Stimulated activated CD4-positive, alpha-beta T cell treated with anti-CD3 and anti-CD28 coated beads, Interleukin-2, amount 100 ng/mL, for 24 hours (primary cell): ENCODE measurements at places on chromosomes 5 and 9.

DNA sequence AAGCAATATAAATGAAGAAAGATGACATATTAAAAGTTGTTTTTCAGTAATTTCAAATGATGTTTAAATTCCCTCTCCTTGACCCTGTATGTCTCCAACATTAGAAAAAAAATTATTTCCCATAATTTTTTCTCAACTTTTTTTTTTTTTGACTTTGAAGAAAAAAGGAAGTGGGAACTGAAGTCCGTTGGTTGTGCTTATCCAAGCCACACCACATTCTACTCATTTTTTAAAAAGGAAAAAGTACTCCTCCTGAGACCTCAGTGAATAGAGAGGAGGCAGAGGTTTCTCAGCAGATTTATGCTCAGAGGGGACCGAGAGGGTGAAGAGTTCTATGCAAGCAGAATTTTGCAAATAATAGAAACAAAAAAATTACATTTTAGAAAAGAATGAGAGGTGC, 123.3 kb downstream of the PCSK5 start:
- DNase-seq: no peak

GRCh38 chr5:138033386-138033808, 518 bp upstream of the FAM13B start:
- no peak for DNase-seq

GRCh38 chr5:156391139-156391538, 64.2 kb downstream of the SGCD start:
- DNase-seq: no peak

DNA sequence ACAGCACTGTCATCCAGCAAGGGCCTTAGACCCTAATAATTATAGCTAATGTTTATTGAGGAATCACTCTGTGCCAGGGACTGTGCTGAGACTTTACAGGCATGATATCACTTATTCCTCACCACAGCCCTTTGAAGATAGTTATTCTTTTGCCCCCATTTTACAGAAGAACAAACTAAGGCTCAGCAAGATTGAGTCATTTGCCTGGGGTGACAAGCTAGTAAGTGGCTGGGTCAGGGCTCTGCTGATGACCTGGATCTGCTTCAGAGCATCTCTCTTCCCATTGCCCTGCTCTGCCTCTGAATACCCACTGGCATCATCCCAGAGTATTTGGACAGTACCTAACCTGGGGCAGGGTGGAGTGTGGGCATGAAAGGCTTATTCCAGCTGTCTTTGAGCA, 11.8 kb downstream of the JADE2 start:
- no peak for DNase-seq

DNA sequence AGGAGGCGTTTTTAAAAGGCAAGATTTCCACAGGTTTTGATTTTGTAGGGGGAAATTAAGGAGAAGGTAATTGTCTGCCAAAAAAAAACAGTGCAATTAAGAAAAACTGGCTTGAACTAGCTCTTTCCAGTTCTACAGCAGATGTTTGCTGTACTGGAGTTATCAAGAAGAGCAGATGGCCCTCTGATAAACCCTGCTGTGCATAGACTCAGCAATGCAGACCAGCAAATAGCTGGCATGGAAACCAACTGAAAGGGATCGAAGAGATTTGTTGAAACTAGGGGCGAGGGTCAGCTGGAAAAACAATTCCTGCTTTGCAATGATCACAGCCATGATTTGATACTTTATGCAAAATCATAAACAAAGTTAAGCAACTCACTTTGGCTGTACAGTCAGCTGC, 17.8 kb upstream of the BHMT start:
- no peak for DNase-seq

GRCh38 chr5:8081179-8081578, 212.2 kb downstream of the MTRR start:
- no peak for DNase-seq

DNA sequence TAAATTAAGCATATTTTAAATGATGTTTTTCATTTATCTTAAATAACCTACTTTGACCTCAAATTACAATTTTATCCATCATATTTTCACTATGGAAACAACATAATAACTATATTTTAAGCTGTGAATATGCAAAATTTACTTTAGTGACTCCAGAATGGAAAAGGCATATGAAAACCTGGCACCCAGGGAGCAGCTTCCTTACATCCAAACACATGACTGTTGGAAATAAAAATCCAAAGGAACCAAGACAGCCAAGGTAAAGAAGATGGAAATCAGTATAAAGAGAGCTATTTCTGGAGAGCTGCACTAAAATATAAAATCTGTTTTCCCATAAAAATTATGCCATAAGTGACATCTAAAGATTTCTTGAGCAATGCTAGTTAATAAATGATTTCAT, 140.3 kb upstream of the FTMT start:
- no peak for DNase-seq

DNA sequence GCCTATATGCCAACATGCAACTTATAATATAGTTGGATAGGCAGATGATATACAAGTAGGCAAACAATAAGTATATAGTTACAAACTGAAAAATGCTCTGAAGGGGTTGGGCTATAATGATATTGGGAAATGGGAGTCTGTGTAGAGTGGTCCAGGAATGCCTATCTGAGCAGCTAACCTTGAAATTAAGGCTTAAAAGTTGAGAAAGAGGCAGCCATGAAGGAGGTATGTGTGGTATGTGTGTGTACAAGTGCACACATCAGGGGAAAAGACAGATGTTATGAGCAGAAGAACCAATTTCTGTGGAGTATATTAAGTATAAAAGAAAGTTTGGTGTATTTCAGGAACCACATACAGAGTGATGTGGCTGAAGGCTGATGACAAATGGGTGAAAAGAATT, 154.9 kb upstream of the PAPPA start:
- DNase-seq: no peak

DNA sequence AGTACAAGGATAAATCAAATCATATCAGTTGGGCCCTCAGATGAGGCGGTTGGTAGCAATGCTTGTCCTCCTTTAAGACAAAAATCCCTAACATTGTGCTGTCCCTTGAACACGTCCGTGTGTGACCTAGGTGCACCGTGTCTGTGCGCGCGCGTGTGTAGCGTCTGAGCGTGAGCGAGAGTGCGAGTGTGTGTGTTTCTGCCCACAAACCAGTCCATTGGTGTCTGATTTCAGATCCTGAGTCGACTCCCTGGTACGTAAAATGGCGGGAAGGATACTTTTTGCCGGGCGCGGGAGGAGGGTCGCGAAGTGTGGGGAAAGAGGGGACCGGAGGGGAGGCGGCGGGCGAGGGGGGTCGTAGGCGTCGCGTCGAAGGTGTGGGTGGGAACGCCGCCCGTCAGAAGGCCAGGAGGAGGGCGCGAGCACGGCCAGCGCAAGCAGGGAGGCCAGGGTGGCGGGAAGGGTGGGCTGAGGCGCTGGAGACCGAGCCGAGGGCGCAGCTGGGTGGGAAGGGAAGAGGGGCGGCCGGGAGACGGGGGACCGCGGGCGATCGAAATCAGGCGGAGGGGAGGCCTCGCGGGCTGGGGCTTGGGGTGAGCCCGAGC, 8.9 kb downstream of the OTP start:
- no peak for DNase-seq

DNA sequence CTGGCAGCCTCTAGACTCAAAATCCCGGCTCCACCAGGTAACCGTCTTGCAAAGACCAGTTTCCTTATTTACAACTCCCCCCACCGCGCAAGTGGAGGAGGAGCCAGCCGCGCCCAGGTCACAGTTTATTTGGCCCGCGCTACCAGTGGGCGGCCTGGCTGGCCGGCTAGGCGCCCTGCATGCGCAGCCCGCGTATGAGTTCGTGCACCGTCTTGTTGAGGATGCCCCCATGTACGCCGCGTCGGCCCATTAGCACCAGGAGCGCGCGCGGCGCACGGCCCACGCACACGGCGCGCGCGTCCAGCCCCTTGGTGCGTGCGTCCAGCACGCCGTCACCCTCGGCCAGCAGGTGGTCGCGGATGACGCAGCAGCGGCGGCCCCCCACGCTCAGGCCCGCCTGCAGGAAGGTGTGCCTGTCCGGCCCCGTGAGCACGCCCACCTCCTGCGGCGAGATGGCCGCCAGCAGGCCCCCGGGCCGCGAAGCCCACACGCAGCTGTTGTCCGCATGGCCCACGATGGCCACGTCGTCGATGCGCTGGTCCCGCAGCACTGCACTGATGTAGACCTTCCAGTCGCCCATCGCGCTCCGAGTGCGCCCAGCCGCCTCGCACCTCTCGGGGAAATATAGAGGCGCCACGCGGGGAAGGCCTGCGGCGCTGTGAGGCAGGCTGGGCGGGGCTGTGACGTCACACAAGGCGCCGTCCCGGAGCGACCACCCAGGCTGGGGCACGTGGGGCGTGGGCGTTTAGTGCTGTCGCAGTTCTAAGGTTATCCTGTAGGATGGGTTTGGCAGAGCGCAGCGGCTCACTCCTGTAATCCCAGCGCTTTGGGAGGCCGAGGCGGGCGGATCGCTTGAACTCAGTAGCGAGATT, at the start of gene PFN3:
TSS of gene PFN3 (minus strand) at position 665 of the 872 bp plus-strand sequence. CDS start at position 580, 85 bp downstream.
- DNase-seq: no peak

DNA sequence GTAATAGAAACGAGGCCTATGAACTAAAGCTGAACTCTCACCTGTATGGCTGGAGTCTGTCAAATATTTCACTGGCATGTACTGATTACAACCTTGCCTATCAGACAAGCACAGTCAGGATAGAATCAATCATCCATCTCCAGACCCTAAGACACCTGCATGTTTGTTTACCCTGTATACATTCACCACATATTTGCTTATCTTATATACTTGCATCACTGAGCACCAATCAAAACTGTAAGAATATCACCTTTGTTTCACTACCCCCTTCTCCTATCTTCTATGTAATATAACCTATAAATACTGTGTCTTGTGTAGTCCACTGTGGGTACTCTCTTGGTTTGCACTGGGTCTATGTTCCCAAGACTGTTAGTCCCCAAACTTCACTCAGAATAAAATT, 1085.7 kb downstream of the TAF11L14 start:
- DNase-seq: no peak

GRCh38 chr9:89529243-89530035, 31.5 kb upstream of the SEMA4D start:
- DNase-seq: no peak

DNA sequence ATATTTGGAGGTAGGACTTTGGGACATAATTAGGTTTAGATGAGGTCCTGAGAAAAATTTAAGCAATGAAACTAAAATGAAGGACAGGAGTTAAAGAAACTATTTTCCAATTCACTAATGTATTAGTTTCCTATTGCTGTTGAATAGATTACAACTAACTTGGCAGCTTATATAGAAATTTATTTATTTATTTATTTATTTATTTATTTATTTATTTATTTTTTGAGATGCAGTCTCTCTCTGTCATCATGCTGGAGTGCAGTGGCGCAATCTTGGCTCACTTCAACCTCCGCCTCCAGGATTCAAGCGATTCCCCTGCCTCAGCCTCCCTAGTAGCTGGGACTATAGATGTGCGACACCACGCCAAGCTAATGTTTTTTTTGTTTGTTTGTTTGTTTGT, 182.4 kb upstream of the ADCY2 start:
- no peak for DNase-seq

GRCh38 chr5:149426931-149427330, 47.8 kb upstream of the IL17B start:
- no peak for DNase-seq

DNA sequence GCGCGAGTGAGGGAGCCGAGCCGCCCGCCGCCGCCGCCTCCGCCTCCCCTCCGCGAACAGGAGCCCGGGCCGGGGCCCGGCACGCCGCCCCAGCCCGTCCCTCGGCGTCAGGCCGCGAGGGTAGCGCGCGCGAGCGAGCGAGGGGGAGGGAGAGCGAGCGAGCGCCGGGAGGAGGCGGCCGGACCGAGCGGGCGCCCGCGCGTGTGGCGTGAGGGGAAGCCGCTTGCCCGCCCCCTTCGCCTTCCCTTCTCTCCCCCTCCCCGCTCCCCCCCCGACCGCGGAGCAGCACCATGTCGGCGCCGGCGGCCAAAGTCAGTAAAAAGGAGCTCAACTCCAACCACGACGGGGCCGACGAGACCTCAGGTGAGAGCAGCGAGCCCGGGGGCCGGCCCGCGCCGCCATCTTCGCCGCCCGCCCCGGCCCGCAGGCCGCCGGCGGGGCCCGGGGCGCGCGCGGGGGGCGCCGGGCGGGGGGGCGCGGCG, 312 bp downstream of the SET start:
- DNase-seq: peak; percentile 54

DNA sequence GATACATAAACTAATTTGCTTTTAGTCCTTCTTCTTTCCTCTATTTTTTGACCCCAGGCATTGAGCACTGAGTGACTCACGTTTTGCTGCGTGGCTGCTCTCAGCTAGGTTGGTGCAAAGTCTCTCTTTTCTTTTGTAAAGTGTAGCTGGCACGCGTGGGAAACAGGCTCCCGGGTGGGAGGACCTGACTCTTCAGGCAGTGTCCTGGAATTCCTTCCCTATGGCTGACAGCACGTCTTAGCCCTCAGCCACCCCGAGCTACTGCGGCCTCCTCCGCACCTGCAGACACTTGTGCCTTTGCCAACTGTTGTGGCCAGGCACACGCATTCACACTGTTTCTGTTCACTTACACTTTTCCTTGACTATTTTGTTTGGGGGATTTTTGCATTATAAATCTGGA, 877 bp upstream of the SCGB3A1 start:
- no peak for DNase-seq

DNA sequence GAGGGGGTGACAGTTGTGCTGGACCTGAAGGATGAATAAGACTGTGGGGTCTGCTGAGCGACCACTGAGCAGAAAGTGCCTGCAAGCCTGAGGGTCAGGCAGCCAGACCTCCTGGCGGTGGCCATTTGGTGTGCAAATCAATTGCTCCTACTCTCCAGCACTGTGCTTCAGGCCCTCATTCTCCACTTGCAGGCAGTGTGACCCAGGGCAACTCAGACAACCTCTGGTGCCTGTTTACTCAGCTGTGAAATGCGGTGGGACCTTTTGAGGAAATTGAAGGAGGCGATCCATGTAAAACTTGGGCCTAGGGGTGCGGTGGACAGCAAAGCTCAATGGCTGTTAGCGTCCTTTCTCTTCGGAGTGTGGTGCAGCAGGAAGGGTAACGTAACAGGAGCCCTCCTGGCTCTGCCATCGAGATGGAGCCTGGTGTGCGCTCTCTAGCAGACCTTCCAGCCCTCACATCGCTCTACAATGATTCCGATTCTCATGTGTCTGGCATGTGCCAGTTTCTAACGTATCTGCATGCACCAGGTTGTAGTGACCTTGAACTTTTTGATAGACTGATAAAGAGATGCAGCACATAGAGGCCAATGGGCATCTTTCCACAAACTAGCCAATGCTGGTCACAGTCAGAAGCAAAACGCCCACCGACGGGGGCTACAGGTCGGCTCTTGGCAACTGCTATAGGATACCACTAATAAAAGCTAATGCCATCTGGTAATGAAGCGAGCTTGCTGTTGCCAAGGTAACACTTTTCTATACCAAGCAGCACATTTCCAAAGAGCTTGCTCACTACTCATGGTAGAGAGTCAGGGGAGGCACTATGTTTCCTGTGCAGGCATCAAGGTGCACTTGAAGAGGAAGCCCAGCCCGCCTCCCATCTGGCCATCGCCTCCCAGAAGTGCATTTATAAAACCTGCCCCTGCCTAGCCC, 159.7 kb upstream of the RAPGEF1 start:
- no peak for DNase-seq
